Stimulated activated CD4-positive, alpha-beta T cell treated with anti-CD3 and anti-CD28 coated beads, Interleukin-2, amount 100 ng/mL, for 24 hours (primary cell): ENCODE measurements at places on chromosomes 2 and 18.

DNA sequence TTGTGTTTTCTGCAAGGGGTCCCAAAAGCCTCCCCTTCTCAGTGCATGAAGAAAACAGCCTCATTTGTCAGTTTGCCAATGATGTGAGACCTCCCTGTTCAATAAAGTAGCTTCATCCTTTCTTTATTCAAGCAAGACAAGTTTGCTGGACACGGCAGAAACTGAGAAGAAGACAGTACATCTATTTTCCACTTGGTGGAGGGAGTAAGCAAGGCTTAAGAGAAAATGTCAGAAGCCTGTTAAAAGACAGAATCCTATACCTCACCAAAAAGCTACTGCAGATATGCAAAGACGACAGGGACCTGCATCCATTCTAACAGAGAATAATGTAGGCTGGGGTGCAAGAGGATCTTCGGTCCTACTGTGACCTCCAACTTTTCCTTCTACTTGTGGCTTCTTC lies 506.8 kb upstream of the VRK2 start:
- DNase-seq: no peak

DNA sequence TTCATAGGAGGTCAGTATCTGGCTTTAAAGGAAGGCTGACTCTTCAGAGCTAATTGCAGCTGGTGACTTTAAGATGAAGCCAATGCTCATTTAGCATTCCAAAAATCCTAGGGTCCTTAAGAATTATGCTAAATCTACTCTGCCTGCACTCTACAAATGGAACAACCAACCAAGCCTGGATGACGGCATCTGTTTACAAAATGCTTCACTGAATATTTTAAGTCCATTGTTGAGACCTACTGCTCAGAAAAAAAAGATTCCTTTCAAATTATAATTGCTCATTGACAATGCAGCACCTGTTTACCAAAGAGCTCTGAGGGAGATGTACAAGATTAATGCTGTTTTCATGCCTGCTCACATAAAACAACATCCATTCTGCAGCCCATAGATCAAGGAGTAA lies 31.4 kb downstream of the YWHAQ start:
- no peak for DNase-seq

GRCh38 chr18:32966141-32966540 lies 193.3 kb upstream of the KLHL14 start:
- no peak for DNase-seq

DNA sequence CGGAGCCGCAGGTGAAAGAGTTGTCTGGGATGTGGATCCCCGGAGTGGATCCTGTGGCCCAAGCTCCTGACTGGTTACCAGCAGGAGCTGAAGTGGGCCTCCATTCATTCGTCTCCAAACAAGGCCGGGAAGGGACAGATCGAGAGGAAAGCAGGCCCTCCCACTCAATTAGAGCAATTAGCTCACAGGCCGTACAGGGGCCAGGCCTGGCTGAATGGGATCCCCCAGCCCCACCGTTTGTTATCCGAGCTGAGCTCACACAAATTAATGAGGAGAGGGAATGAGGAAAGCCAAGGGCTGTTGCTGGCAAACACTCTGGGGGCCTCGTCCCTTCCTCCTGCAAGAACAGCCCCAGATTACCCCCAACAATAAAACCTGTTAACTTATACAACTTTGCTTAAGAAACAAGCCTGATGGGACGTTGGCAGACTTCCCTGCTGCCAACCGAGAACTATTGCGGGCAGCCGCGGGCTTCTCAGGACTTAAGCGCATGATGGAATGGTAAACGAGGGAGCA lies 338.0 kb downstream of the BCL11A start:
- no peak for DNase-seq

GRCh38 chr2:63218800-63219526 lies 168.3 kb downstream of the OTX1 start:
- DNase-seq: no peak

DNA sequence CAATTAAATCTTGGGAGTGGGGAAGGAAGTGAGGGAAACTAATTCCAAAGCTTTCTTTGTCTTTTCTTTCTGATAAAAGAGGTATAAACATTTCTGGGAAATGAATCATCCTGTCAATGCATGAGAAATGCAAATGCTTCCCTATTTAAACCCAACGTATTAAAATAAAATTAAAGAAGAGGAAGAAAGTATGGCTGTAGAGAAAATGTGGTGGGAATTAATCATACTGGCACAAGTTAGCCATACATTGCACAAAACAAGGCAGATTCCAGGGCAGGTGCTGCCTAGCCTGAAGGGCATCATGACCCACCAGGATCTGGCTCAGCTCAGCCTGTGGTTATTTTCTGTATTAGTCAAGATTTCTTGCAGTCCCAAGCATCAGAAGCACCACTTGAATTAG lies 338.0 kb downstream of the NYAP2 start:
- no peak for DNase-seq

GRCh38 chr2:88603146-88603545 lies 24.1 kb downstream of the EIF2AK3 start:
- DNase-seq: no peak

DNA sequence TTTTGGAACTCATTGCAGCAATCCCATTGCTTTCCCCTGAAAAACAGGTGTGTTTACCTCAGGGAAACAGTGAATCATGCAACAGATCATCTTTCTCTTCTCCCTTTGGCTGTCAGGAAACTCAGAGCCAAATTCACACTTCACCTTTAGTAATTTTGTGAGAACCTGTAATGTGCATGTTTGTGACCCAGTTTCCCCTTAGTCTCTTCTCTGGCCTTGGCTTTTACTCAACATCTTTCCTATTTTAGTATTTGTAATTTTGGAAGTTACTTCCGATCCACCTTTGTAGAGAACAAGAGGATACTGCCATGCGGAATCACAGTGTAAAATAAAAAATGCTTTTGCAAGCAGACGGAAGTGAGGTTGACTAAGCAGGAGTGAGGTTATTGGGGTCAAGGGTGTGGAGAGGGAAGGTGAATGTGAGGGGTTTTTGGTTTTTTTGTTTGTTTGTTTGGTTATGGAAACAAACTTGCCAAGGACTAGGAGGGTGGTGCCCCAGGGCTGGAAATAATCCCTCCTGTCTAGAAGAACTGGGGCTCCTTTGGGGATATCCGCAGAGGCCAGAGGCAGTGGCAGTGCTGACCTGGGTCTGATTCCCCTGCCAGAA lies 14.0 kb downstream of the ASPRV1 start:
- DNase-seq: no peak

- DNase-seq: no peak
Measured at GRCh38 chr2:85662899-85663593, 5.0 kb downstream of the SFTPB start.

DNA sequence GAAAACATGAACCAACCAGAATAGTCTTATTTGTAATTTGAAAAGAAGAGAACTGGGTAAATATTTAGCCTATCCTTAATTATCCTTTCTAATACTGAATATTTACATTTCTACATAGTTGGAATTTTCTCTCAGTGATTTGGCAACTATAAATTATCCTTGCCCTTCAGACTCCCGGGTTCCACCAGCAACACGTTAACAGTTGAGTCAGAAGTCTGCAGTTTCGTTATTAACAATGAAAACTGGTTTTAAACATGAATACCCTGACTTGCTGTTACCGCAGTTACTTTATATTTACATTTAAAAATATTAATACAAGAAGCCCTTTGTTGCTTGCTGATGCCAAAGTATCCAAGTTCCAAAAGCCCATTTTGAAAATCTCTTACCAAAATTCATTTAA lies 673.0 kb downstream of the ARHGAP15 start:
- no peak for DNase-seq

- DNase-seq: peak; percentile 34
Measured at GRCh38 chr18:62505669-62506494, 16.9 kb upstream of the ZCCHC2 start.
